ENCODE measurements at places on chromosomes 12 and 14. TPM values are rescaled to one million over a fixed set of nuclear protein-coding genes. Genes with fewer than 3 reads are reported as not detected.

The KERA gene
- total RNA-seq: not detected

The RTL1 gene
- 0.09 TPM for total RNA-seq

The STYX gene
- 9.0 TPM for total RNA-seq

The TDRD9 gene
- 8.7 TPM for total RNA-seq

The SRSF9 gene
- 134 TPM for total RNA-seq

The GCH1 gene
- 9.5 TPM for total RNA-seq

The RPGRIP1 gene
- 0.49 TPM for total RNA-seq

The HOTAIR gene
- total RNA-seq: not detected

- DNase-seq: no peak
Observed at GRCh38 chr12:89236237-89236636, 116.1 kb downstream of the DUSP6 start.

GRCh38 chr14:91252871-91253794, 8.6 kb upstream of the GPR68 start:
- no peak for DNase-seq

DNA sequence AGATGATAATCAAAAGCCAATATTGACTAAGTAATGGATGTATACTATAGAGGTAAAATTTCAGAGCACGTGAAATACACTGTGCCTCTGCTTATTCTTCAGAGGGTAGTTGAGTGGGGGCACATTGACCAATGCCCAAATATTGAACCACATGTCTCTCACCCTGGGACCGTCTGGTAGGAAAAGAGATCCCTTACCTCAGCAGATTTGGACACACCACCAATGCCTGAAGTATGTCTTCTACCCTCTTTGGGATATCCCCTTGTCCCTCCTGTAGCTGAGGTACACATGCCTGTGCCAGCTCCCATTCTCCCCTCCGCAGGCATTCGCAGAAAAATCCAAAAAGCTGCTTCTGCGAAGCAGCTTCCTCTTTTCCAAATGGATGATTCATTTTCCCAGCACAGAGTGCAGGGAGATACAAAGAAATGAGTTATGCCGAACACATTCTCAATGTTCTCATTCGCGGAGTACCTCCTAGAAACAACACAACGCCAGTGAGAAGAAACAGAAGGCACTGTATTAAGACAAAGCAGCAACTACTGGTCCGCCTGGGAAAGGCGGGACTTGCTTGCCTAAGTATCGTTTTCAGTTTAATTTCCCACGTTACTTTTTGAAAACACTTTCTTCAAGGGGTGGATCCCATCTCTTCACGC, 691 bp downstream of the ZFYVE26 start:
- no peak for DNase-seq

DNA sequence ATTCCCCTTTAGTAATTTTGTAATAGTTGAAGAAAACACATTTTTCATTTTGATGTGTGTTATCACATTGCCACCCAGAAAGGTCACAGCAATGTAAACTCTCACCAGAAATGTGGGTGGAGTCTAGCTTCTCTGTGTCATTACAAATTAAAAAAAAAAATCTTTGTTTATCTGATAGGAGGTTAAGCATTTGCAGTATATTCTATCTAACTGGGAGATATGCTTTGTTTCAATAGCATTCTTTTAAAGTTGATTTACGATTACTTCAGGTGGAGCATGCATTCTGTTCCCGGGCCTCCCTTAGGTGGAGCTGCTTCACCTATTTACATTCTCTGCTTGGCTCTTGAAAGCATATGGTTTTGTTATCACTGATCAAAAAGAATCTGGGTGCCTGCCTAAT, 7.8 kb downstream of the ADIPOR2 start:
- no peak for DNase-seq

- DNase-seq: no peak
Observed at GRCh38 chr12:2484141-2484776, 310.5 kb upstream of the FKBP4 start.

- DNase-seq: no peak
Observed at GRCh38 chr12:20096430-20096829, 271.9 kb upstream of the PDE3A start.

GRCh38 chr12:111434049-111434448, 28.3 kb downstream of the SH2B3 start:
- no peak for DNase-seq

GRCh38 chr12:44053549-44054127, 217.8 kb downstream of the TMEM117 start:
- DNase-seq: no peak

- no peak for DNase-seq
Observed at GRCh38 chr12:113435367-113435766, 13.2 kb downstream of the SDSL start.
